Stimulated activated CD4-positive, alpha-beta T cell treated with anti-CD3 and anti-CD28 coated beads, TNF-alpha, amount 100 ng/mL, for 4 hours (primary cell): ENCODE measurements at places on chromosomes 4 and X.

DNA sequence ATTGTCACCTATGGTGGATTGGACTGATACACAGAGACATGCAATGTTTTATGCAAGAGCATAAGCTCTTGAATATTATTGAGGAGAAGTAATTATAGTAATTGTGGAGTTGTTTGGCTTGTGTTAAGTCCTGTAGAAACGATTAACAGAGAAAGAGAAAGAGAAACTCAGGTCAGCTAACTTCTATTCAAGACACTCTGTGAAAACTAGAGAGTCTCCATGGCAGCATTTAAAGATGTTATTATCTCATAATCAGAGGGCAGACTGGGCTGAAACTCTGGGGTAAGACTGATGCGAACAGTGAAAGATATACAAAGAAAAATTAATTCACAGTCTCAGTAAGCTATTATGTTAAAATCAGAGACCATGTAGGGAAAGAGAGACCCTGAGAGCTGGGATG lies 625.7 kb downstream of the FAT4 start:
- DNase-seq: no peak

DNA sequence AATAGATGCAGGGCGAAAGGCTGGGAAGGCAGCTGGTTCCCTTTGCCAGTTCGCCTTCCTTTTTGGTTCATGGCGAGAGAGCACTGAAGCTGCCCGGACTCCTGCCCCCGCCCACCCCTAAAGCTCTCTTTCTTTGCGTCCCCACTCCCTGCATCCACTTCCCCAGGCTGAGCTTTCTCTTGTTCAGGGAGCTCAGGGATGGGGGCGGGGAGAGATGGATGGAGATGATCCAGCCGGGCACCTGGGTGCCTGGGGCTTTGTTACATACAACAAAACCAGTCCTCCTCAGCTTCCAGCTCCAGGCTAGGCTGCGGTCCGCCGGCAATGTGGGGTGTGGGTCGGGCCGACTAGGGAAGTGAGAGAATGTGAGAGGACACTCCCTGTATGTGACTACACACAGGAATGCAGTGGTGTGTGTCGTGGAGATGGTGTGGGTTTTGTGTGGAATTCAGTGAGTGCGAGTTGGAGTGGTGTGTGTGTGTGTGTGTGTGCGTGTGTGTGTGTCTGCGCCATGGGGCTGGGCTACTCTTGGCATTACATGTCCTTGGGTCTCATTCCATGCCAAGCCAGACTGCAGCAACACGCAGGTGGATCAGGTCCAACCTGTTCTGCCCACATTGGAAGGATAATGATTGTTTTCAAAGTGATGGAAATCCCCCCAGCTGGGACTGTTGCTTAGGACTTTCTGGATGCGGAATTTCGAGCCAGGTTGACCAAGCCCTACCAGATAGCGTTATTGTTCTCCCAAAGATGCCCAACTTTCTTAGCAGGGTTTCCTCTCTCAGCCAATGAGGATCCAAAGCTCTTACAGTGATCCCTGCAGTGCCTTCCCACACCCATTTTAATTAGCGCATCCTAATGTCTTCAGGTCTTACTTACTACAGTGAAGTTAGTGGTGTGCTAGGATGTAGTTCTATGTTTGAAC lies 149.4 kb upstream of the CHRDL1 start:
- no peak for DNase-seq

GRCh38 chr4:108113229-108113628 lies 55.5 kb downstream of the LEF1 start:
- no peak for DNase-seq

DNA sequence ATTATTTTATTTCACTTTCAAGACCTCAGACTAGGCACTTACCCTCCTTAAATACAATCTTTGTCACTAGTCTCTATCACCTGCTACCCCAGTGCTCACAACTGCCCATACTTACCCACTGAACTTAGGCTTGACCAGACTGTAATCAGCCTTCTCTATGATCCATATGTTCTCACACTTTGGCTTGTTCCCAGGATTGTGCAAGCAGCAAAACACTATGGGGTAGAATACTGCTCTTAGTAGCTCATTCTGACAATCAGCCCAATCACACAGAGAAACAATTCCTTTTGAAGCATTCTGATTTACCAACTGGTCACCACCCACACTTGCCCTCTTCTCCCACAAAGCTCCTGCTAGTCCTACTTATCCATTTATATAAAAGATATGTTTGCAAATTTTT lies 878.3 kb downstream of the FSTL5 start:
- DNase-seq: no peak
